ENCODE measurements at places on chromosomes 6 and 20.
A peak's percentile ranks its signal among the peaks of the same experiment; 100 is the strongest.

DNA sequence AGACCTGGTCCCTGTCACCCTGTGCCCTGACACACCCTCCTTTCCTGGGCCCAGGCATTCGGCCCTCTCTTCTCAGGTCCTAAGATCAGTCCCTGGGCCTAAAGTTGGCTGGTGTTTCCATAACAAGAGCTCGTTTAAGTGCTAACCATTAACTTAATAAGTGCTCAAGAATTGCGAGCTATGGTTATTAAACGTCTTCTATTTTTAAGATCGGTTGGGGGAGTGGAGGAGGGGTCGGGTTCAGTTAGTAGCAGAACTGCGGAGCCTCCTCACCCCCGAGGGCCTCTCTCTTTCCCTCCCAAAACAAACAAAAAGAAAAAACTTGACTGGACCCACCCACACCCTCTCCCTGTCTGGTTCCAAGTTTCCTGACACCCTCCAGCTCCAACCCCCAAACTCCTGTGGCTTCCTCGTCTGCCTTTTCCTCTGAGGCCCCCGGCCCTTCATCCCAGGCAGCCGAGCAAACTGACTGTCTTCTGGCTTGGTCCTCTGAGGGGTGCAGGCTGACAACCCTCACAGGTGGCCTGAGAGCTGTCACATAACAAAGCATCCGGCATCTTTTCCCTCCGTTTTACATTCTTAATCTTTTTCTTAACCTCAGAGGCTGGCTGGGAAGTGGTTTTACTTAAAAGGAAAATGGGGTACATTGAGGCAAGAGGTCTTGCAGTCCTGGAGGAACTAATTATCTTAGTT is 2.0 kb downstream of the STK35 start:
- H3K27ac ChIP-seq, result no peak overlapping the region
- no peaks in the 10 kb centered on the region for H3K27me3 ChIP-seq
- H3K4me1 ChIP-seq, result no peaks in the 10 kb centered on the region
- peak overlapping the region; percentile 87 for H3K4me3 ChIP-seq
- H3K36me3 ChIP-seq, result peaks cover 12% of the 10 kb centered on the region

DNA sequence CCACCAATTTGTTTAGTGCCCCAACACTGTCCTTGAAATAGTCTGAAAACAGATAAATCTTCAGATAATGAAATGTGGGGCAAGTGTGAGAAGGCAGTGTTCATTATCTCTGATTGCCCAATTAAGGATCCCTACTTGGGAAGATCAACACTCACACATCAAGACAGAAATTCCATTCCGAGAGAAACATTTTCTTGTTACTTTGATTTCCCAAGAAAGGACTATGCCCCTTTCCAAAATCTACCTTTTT is 16.2 kb downstream of the HMGN4 start:
- H3K27ac ChIP-seq, result no peak overlapping the region
- no peaks in the 10 kb centered on the region for H3K36me3 ChIP-seq
- DNase-seq, result no peak

DNA sequence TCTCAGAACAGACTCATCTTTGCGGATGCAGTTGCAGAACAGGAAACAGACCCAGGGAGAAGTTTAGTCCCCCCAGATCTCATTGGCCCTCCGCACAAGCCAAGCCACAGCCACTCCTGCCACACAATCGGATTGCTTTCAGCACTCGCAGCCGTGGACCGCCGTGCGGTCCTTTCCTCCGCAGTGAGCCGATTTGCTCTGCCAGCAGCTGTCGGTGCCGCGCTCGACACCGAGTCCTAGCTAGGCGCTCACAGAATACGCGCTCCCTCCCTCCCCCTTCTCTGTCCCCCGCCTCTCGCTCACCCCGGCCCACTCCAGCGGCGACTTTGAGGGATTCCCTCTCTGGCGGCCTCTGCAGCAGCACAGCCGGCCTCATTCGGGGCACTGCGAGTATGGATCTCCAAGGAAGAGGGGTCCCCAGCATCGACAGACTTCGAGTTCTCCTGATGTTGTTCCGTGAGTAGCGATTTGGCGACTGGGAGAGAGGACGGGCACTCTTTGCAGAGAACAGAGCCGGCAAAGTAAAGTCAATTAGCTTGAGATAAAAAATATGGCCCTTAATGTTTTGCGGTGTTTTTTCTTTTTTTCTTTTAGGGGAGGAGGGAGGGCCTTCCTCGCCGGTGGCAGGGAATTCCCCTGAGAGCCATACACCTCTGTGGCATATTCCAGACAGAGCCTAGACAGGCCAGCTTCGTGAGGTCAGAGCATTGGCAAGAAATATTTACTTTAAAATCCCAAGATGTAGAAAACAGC is at the start of gene LAMP5:
LAMP5 (plus strand) TSS at position 130 of the 753 bp plus-strand sequence; CDS start at position 393, 263 bp downstream.
- peak within 1 kb of the TSS; percentile 58 for H3K4me3 ChIP-seq
- no peak within 1 kb of the TSS for H3K27ac ChIP-seq
- H3K36me3 ChIP-seq, result no peaks in the 10 kb centered on the region
- H3K4me1 ChIP-seq, result peaks cover 5% of the 10 kb centered on the region
- peak; percentile 86 for DNase-seq

DNA sequence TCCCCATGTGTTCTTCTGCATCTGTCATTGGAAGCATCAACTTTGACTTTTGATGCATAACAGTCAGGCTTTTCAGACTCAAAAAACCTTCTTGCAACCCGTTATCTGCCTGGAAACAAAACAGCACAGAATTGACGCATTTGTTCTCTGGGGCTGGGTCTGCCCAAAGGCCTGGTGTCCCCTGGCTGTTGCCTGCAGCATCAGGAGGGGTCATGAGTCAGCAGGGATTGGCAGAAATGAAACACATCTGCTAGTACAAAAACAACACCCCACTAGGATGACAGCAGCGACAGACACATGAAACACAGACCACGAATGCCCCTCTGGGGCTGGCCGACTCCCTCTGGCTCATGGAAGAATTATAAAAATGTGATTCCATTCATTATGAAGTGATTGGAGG is 157.6 kb upstream of the INSM1 start:
- H3K27me3 ChIP-seq, result no peaks in the 10 kb centered on the region
- no peak for DNase-seq
- H3K36me3 ChIP-seq, result no peaks in the 10 kb centered on the region
- H3K4me1 ChIP-seq, result peaks cover 4% of the 10 kb centered on the region
- no peak overlapping the region for H3K4me3 ChIP-seq

- no peak overlapping the region for H3K4me3 ChIP-seq
- no peaks in the 10 kb centered on the region for H3K4me1 ChIP-seq
- no peaks in the 10 kb centered on the region for H3K36me3 ChIP-seq
- H3K27ac ChIP-seq, result no peak overlapping the region
These were observed 34.3 kb upstream of the QKI start for GRCh38 chr6:163380216-163380615.
